Lung (tissue), 17 donors: ENCODE measurements at places on chromosomes 5 and 9. TPM values are rescaled to one million over a fixed set of nuclear protein-coding genes. Genes with fewer than 3 reads are reported as not detected.

Gene FBP1
- 17.1 TPM for total RNA-seq

Gene SLC45A2
- total RNA-seq: not detected

DNA sequence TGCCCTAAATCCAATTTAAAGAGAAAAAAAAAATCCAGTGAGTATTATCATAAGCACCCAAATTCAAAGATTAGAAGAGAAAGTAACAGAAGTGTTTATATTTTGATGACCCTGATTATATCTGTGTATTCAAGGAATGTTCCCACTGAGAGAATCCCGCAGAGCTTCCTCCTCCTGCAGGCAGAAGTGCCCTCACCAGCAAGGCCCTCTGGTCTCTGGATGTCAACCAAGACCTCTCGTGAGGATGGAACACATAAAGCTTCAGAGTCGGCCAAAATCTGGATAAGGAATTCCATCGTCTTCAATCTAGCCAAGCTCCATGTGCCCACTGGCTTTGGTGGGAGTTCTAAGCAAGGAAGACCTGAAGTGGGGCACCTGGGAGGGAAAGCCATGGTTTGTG is 18.1 kb downstream of the PTCH1 start:
- no peak for DNase-seq
- no peaks in the 10 kb centered on the region for H3K27me3 ChIP-seq
- H3K4me3 ChIP-seq: no peak overlapping the region
- no peak overlapping the region for H3K27ac ChIP-seq

DNA sequence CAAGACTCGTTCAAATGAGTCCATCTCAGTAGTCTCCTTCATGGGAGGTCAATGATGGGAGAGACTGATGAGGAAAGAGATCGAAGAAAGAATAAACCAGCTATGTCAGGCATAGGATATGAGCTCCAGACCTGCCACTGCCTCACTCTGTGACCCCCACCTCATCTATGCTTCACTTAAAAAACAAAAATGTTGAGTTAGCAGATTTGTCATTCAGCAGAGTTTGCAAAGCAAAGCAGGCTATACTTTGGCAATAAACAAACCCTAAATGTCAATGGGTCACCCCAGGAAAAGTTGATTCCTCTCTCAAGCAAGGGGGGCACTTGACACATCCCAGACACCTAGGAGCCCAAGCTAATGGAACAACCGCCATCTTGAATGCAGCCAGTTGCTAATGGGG is 117.0 kb downstream of the GABBR2 start:
- no peak overlapping the region for H3K27ac ChIP-seq
- H3K4me3 ChIP-seq: no peak overlapping the region
- H3K36me3 ChIP-seq: no peaks in the 10 kb centered on the region
- DNase-seq: no peak
- H3K27me3 ChIP-seq: no peaks in the 10 kb centered on the region

Gene ZDHHC21
- 20.7 TPM for total RNA-seq

Gene RANBP17
- total RNA-seq: 16.7 TPM

DNA sequence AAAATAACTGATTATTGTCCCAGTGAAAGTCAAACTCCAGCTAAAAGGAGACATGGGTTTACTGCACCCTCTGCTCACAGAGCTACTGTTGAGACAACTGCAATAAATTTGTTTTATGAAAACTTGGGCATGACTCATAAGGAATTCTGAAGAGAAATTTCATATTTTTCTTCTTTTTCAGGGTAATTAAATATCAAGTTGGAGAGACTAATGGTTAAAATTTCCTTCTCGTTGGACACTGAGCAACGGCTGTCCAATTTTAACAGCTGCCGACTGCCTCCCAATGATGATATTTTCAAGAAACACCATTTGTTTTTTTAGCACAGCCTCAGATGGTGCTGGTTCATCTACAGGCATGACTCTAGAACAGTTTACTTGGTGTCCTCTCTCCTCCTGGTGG is 259.2 kb upstream of the RGMB start:
- no peaks in the 10 kb centered on the region for H3K36me3 ChIP-seq
- H3K27ac ChIP-seq: no peak overlapping the region
- H3K27me3 ChIP-seq: no peaks in the 10 kb centered on the region
- no peak overlapping the region for H3K4me3 ChIP-seq
- no peak for DNase-seq
- peaks cover 6% of the 10 kb centered on the region for H3K4me1 ChIP-seq

DNA sequence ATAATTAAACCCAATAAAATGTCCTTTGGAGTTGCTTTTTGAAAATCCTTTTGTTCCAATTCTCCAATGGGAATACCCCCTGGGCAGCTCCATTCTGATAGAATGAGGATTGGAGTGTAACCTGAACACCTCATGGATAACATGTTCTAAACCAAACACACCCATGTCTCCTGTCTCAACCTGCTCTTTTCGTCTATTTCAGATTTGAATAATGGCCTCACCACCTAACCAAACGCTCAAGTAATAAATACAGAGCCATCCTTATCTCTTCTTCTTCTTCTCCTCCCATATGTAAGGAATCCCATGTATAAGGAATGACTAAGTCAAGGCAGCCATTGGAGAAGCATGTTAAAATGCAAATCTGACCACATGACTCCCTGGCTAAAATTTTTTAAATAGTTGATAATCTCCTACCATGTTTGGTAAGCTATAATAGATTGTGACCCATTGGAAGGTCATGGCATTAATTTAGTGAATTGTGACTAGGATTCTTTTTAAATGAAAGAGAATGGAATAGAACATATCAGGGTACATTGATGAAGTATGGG is 26.0 kb downstream of the ELL2 start:
- no peaks in the 10 kb centered on the region for H3K4me1 ChIP-seq
- no peak for DNase-seq
- peaks cover 2% of the 10 kb centered on the region for H3K36me3 ChIP-seq
- no peak overlapping the region for H3K4me3 ChIP-seq

DNA sequence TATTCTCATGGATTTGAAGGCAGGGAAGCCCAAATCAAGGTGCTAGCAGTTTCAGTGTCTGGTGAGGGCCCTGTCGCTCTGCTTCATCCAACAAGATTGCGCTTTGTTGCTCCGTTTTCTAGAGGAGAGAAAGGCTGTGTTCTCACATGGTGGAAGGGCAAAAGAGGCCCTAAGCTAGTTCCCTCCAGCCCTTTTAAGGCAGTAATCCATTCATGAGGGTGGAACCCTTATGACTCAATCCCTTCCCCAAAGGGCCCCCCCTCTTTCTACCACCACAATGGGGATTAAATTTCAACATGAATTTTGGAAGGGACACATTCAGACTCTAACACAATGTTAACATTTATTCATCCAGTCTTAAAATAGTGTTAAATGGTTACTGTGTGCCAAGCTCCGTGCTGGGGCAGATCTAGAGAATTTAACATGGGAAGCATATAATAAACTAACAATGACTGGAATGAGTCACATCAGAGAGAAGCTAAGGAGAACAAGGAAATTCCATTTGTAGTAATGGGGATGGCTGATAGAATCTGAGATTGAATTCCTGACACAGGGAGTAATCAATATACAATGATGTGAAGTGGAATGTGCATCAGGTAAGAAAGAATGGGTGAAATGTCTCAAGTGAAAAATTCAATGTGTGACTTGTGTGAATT is 382.8 kb upstream of the ZNF608 start:
- H3K27ac ChIP-seq: no peak overlapping the region
- H3K4me3 ChIP-seq: no peak overlapping the region
- no peaks in the 10 kb centered on the region for H3K4me1 ChIP-seq

GRCh38 chr5:170057311-170057710 is 48.4 kb upstream of the FOXI1 start:
- no peak overlapping the region for H3K4me3 ChIP-seq
- DNase-seq: peak; percentile 54
- H3K4me1 ChIP-seq: peaks cover 5% of the 10 kb centered on the region
- no peak overlapping the region for H3K27ac ChIP-seq

GRCh38 chr5:112371067-112371466 is 48.0 kb downstream of the EPB41L4A start:
- H3K27ac ChIP-seq: peak overlapping the region; percentile 56
- H3K27me3 ChIP-seq: no peaks in the 10 kb centered on the region
- no peaks in the 10 kb centered on the region for H3K36me3 ChIP-seq
- H3K4me3 ChIP-seq: no peak overlapping the region
- peak; percentile 39 for DNase-seq
